Anterior cingulate cortex (tissue), 58 donors: ENCODE measurements at places on chromosomes 16 and 17.

GRCh38 chr16:74521691-74522090 is 85.2 kb downstream of the GLG1 start:
- peak; percentile 3 for DNase-seq

GRCh38 chr16:84465154-84465553 is 39.3 kb downstream of the MEAK7 start:
- no peak for DNase-seq

DNA sequence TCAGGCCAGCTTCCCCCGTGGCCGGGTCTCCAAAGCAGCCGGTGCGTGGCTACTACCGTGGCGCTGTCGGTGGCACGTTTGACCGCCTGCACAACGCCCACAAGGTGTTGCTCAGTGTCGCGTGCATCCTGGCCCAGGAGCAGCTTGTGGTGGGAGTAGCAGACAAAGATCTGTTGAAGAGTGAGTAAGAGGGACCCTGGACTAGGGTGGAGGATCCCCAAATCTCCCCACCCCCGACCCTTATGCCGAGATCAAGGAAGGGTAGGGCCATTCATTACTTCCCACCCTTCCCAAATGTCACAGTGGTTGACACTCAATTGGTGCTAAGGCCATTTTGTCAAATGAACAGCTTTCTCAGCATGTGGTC is 1.2 kb downstream of the COASY start:
- DNase-seq = no peak

GRCh38 chr16:1900452-1900774 is 17.8 kb downstream of the HS3ST6 start:
- no peak for DNase-seq

DNA sequence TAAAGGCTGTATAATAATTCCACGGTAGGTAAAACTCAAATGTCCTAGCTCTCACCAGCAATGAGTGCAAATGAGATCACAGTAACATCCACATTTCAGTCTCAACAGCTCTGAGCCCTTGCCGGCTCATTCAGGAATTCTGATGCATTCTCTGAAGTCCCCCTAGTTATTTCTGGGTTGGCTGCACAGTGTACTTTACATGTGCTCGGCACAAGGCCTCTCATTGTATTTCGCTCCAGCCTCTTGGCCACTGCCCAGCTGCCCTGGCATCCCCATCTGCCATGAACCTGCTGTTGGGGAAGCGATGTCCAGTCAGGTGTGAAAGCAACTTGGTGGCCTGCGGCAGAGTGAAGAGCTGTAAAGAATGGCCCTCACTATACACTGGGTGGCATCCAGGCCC is 14.3 kb downstream of the PRCD start:
- DNase-seq = peak; percentile 18

- no peak for DNase-seq
Measured at GRCh38 chr17:80023481-80024205, 12.0 kb downstream of the TBC1D16 start.
